Breast epithelium (tissue), 4 donors: ENCODE measurements at places on chromosomes 1 and 21.

GRCh38 chr1:108211014-108211413 lies 10.9 kb upstream of the SLC25A24 start:
- no peak overlapping the region for H3K27ac ChIP-seq
- no peaks in the 10 kb centered on the region for H3K36me3 ChIP-seq
- no peaks in the 10 kb centered on the region for H3K4me1 ChIP-seq
- H3K27me3 ChIP-seq, result no peaks in the 10 kb centered on the region
- DNase-seq, result no peak
- no peak overlapping the region for H3K4me3 ChIP-seq

DNA sequence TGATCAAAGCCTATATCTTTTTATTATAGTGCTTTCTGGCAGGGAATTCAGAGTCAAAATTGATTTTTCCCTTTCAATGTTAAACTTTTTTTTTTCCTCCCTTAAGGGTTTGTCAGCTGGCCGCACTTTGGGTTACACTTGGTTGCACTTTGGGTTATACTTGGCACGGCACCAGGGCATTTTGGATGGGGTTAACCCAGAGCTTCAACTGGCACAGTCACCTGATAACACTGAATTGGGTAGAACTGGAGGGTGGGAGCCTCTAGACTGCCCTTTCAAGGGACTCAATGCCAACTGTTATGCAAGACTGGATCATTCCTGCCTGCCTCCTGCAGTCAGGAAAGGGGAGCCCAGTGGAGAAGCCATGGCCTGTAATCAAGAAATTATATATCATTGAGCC lies 211.5 kb downstream of the KCNJ6 start:
- no peak for DNase-seq
- H3K4me1 ChIP-seq, result no peaks in the 10 kb centered on the region
- no peaks in the 10 kb centered on the region for H3K36me3 ChIP-seq
- no peaks in the 10 kb centered on the region for H3K27me3 ChIP-seq
- H3K27ac ChIP-seq, result no peak overlapping the region
- no peak overlapping the region for H3K4me3 ChIP-seq

DNA sequence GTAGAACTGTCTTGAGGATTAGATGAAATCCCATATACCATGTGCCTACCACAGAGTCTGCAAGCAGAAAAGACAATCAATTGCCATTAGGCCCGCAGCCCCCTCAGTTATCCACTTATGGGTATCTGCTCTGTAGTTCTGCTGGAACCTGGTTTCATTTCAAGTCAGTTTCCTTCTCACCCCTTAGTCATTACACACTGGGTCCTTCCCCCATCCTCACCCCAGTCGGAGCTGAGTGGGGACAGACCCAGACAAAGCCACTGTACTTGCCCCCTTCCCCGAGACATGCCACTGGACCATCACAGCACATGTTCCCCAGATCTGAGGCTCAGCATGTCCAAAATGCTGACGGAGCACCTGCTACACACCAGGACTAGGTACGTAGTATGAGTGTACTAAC lies 21.2 kb downstream of the PGLYRP3 start:
- no peak for DNase-seq
- no peaks in the 10 kb centered on the region for H3K4me1 ChIP-seq
- no peak overlapping the region for H3K27ac ChIP-seq
- H3K36me3 ChIP-seq, result no peaks in the 10 kb centered on the region
- H3K27me3 ChIP-seq, result peaks cover 7% of the 10 kb centered on the region

DNA sequence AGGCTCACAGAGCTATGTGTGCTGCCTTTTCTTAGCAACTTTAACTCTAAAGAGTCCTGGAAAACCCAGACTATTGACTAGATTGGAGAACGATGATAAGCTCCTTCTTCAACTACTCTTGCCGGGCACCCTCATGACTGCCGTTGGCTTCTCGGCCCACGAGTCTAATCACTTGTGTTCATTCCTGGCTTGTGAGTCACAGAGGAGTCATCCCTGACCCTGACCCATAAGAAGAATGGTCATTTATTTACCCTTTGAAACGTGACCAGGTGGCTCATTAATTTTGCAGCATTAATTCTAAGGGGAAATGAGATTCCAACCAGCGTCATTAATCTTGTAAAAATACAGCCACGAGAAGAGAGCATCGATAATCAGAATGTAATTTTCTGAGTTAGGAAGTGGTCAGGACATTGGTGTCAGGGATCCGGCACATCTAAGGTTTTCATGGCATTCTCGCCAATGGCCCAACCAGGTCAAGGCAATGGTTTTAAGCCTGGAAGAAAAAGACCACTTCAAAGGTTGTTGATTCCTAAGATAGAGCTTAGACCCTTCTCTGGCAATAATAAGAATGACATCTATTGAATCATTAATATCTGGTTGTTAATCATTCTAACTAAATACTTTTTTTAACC lies 183.6 kb upstream of the RUNX1 start:
- no peak overlapping the region for H3K4me3 ChIP-seq
- H3K36me3 ChIP-seq, result no peaks in the 10 kb centered on the region
- DNase-seq, result no peak
- H3K27me3 ChIP-seq, result no peaks in the 10 kb centered on the region
- no peaks in the 10 kb centered on the region for H3K4me1 ChIP-seq
- H3K27ac ChIP-seq, result no peak overlapping the region

GRCh38 chr1:149963358-149963757 lies 26.7 kb upstream of the MTMR11 start:
- no peak overlapping the region for H3K4me3 ChIP-seq
- no peak for DNase-seq
- H3K4me1 ChIP-seq, result peaks cover 10% of the 10 kb centered on the region
- no peaks in the 10 kb centered on the region for H3K36me3 ChIP-seq

- peak overlapping the region; percentile 69 for H3K4me3 ChIP-seq
- H3K36me3 ChIP-seq, result no peaks in the 10 kb centered on the region
- peaks cover 18% of the 10 kb centered on the region for H3K27me3 ChIP-seq
- DNase-seq, result peak; percentile 76
These were observed 7.0 kb downstream of the EFNA3 start for GRCh38 chr1:155085504-155086127.

DNA sequence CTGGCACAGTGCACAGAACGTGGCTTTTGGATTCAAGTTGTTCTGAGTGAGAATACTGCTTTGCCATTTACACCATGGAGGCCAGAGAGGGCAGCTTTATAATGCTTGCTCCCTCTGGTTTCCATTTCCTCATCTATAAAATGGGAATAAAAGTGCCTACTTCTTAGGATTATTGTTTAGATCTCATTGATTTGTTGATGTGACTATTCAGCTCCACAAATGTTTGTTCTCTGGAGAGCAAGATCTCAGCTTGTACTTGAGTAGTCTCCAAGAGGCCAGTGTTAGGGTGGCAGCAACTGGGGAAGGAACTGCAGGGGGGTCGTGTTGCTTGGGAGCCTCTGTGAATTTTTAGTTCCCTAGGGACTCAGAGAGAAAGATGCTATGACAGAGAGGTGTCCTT lies 55.2 kb downstream of the YARS1 start:
- H3K4me3 ChIP-seq, result no peak overlapping the region
- H3K4me1 ChIP-seq, result peaks cover 50% of the 10 kb centered on the region
- no peaks in the 10 kb centered on the region for H3K36me3 ChIP-seq
- no peaks in the 10 kb centered on the region for H3K27me3 ChIP-seq

- DNase-seq, result no peak
- H3K4me3 ChIP-seq, result no peak overlapping the region
- H3K36me3 ChIP-seq, result no peaks in the 10 kb centered on the region
- peaks cover 3% of the 10 kb centered on the region for H3K4me1 ChIP-seq
- H3K27me3 ChIP-seq, result no peaks in the 10 kb centered on the region
These were observed 4.0 kb upstream of the PLEKHM2 start for GRCh38 chr1:15680131-15680530.

DNA sequence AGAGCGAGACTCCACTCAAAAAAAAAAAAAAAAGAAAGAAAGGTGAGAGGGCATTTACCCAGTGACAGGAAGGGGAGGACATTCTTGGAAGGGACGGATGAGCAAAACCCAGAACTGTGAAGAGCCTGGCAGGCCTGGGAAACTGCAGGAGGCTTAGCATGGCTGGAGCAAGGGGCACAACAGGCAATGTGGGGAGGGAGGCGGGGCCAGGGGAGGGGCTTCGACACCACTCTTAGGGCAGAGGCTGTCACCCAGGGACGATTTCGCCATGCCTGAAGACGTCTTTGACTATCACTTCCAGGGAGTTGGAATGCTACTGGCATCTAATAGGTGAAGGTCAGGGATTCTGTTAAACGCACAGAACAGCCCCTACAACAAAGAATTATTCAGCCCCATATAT lies 184.0 kb downstream of the HUNK start:
- H3K36me3 ChIP-seq, result no peaks in the 10 kb centered on the region
- no peaks in the 10 kb centered on the region for H3K4me1 ChIP-seq
- no peak overlapping the region for H3K4me3 ChIP-seq
- H3K27me3 ChIP-seq, result no peaks in the 10 kb centered on the region
